Activated CD4-positive, alpha-beta T cell treated with anti-CD3 and anti-CD28 coated beads, Interleukin-2, amount 10 ng/mL, durations not matched to agents 7 days and 5 days (primary cell): ENCODE measurements at places on chromosomes 6 and 20. TPM values are rescaled to one million over a fixed set of nuclear protein-coding genes. Genes with fewer than 3 reads are reported as not detected.

The RAET1L gene
- not detected for total RNA-seq

The BEND6 gene
- not detected for total RNA-seq

The ECT2L gene
- not detected for total RNA-seq

The DEFB132 gene
- not detected for total RNA-seq

The ADGRF1 gene
- total RNA-seq: not detected

The AHCY gene
- 64.1 TPM for total RNA-seq

The KIF25 gene
- not detected for total RNA-seq

The MYLK2 gene
- 0.52 TPM for total RNA-seq

The TSBP1 gene
- total RNA-seq: not detected

The SPATS1 gene
- total RNA-seq: not detected

The NMBR gene
- total RNA-seq: not detected

The ADISSP gene
- 27.8 TPM for total RNA-seq

The SLC29A1 gene
- total RNA-seq: 38.5 TPM

The DEFB113 gene
- total RNA-seq: not detected

The SLC17A9 gene
- total RNA-seq: 11.6 TPM

The PTK7 gene
- total RNA-seq: 1.9 TPM

The PAQR8 gene
- 22.8 TPM for total RNA-seq

The GGTLC1 gene
- not detected for total RNA-seq

The RGS17 gene
- total RNA-seq: not detected

The ELOVL2 gene
- not detected for total RNA-seq

The NKX2-2 gene
- total RNA-seq: not detected

The RSPO4 gene
- not detected for total RNA-seq

The LRRN4 gene
- total RNA-seq: not detected

The GHRH gene
- total RNA-seq: not detected

The FAM83B gene
- total RNA-seq: not detected

The CLPSL2 gene
- total RNA-seq: not detected
